MV-4-11 (cell line): ENCODE measurements at places on chromosomes 12 and 14.

DNA sequence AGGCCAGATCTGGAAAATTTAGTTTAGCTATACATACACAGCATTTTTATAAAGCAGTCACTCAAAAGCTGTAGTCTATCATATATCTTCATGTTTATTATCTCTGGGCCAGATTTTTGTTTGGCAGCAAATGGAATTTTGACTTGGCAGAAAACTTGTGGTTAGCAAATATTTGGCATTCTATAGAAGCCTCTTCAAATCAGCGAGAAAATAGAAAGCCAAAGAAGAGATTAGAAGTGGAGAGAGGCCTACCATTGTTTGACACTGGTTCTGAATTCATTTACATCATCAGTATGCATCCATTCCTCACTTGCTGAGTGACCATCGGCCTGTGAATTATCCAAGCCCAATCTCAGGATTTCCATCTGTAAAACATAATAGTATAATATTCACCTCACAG lies 1077.6 kb downstream of the GALC start:
- DNase-seq: no peak

DNA sequence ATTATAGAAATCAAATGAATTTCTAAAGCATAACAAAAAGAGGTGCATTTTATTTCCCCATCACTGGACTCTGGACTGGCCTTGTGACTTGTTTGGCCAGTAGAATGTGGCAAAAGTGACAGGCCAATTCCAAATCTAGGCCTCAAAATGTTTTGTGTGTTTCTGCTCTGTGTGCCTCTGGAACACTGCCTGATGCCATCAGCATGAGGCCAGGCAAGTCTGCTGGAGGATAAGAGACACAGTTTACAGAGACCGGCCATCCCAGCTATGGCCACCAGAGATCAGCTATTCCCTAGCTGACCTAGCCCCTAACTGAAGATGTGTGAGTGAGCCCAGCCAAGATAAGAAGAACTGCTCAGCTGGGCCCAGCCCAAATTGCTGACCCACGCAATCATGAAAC lies 32.9 kb downstream of the ASCL1 start:
- DNase-seq: no peak

DNA sequence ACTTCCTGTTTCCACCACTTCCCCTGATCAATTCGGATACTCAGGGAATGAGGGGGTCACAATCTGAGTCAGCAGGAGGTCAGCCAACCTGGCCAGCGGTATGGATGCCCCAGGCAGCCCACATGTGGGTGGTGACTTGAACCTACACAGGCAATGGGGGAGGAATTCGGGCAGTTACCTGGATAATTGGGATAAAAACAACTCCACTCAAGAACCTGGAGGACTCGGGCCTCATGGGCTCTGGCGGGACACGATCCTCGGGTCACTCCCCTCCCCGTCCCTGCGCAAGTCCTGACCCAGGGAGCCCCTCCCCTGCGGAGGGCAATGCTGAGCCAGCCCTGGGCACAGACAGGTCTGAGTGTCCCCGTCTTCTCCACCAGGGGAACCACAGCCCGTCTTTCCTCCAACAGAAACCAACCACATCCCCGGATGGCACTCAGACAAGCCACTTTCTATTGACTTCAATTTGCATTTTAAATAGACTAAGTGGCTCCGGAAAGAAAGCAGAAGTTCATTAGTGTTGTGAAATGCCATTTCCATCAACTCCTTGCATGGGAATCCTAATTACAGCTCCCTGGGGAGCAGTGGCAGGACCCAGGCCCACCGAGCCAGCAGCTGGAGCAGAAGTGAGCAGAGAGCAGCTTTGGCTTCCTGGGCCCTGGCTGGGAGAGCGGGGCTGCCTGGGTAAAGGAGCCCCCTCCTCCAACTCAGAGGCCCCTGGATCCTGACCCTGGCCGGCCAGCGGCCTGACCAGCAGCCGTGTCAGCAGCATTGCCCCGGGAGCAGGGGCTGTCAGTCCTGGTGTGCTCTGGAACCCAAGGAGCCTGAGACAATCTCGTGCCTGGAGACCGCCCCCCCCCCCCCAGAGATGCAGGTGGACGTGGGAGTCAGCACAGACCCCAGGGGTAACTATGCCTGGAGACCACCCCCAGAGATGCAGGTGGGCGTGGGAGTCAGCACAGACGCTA lies 374.1 kb downstream of the ADGRD1 start:
- peak; percentile 94 for DNase-seq

GRCh38 chr12:71867131-71867530 lies 27.6 kb downstream of the TBC1D15 start:
- no peak for DNase-seq

DNA sequence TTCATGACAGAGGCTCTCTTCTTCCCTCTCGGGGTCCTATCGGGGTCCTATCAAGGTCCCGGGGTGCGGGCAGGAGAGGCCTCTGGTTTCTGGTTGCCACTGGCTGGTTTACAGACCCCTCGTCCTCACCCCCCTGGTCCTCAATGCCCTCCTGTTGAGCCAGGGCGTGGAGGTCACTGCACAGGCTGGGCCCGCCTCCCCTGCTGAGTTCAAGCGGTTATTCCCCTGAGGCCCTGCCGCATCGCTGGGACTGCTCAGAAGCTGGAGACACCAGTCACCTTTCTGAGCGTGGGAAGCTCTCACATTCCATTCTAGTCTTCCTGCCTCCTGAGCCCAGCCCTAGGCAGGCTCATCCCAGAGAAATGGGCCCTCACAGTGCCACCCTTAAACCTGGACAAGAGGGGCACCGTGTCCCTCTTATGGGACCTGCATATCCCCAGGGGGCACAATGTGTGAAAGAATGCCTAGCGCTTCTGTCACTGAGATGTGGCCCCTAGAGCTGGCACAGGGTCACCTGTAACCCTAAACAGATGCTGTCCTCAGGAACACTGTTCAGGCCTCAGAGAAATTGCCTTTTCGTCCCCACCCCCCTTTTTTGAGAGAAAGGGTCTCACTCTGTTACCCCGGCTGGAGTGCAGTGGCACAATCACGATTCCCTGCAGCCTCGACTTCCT lies 177.7 kb upstream of the RGS6 start:
- no peak for DNase-seq

DNA sequence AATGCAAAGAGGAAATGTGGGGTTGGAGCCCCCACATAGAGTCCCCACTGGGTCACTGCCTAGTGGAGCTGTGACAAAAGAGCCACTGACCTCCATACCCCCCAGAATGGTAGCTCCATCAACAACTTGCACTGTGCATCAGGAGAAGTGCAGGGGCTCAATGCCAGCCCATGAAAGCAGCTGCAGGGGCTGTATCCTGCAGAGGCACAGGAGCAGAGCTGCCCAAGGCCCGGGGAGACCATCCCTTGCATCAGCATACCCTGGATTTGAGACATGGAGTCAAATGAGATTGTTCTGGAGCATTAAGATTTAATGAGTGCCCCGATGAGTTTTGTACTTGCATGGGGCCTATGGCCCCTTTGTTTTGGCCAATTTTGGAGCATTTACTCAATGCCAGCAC lies 1023.6 kb downstream of the VRK1 start:
- no peak for DNase-seq

- DNase-seq: no peak
These were observed 28.4 kb upstream of the AP4S1 start for GRCh38 chr14:30996892-30997659.

- peak; percentile 57 for DNase-seq
These were observed 96.3 kb upstream of the EEA1 start for GRCh38 chr12:93025145-93026103.

DNA sequence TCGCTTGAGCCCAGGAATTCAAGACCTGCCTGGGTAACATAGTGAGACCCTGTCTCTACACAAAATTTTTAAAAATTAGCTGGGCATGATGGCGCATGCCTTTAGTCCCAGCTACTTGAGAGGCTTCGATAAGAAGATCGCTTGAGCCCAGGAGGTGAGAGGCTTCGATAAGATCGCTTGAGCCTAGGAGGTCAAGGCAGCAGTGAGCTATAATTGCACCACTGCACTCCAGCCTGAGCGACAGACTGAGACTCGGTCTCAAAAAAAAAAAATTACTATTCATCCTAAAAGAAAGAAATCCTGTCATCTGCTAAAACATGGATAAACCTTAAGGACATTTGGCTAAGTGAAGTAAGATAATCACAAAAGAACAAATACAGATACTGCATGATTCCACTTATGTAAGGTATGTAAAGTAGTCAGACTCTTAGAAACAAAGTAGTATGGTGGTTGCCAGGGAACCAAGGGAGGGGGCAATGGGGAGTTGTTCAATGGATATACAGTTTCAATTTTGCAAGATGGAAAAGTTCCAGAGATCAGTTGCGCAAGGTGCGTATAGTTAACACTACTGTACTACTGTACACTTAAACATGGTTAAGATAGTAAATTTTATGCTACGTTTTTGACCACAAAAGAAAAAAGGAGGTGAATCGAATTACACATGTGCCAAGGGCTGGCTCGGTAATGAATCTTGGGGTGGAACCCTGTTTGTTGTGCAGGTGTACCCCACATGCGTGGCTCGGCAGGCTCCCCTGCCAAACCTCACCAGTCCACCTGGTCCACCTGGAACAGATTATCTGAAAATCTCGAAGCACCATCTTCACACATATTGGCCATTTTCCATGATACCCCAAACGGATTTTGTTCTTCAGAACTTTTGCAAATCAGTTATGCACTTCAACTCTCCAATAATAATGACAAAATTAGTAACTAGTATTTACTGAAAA lies 18.3 kb upstream of the ATP2A2 start:
- peak; percentile 82 for DNase-seq

DNA sequence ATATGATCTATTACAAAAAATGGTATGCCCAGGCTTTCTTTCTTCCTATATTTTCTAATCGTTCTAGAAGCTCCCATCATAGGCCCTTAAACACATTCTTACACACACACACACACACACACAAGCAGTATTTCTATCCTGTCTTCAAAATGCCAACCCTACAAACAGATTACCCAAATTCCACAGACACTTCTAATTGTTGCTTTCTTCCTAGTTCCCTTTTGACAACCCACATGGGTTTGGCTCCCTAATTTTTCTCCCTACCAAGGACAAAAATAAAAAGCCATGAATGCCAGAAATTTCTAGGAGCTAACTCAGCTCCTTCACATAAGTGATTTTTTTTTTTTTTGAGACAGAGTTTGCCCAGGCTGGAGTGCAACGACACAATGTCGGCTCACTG lies 60.3 kb upstream of the NTF3 start:
- DNase-seq: no peak

GRCh38 chr12:85279449-85280164 lies 413 bp upstream of the ALX1 start:
- DNase-seq: no peak

DNA sequence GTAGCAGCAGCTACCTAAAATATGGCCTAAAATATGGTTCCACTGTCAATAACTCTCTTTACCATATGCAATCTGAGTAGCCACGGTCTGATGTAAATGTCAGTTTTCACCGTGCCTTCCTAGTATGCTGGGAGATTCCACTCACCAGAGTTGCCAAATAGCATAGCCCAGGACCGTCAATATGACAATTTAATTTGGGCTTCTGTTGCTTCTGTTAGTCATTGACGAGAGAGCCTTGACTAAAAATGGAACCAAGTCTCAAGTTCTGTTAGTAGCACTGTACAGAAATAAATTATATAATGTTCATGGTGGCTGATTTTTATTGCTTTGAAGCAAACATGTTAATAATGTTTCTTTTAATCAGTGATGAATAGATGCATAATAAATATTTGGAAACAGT lies 348.4 kb downstream of the BCAT1 start:
- DNase-seq: peak; percentile 24

- DNase-seq: no peak
These were observed 3.7 kb downstream of the SUSD6 start for GRCh38 chr14:69615121-69615495.

DNA sequence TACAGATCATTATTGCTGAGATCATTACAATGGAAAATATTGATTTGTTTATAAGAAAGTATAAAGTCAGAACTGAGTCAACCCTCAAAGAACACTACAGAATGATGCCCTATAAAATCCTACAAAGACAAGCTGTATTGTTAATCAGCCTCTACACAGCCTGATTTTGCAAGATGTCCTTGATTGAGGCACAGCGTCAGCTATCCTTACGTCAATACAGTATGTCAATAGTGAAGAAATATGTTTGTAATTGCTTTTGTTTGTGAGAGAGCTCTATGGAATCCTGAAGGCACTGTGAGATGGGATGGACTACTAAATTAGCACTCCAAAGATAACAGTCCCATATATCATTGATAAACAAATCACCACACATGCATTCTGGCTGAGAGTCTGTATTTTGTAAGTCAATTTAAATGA lies 70.7 kb downstream of the RASSF9 start:
- DNase-seq: no peak

DNA sequence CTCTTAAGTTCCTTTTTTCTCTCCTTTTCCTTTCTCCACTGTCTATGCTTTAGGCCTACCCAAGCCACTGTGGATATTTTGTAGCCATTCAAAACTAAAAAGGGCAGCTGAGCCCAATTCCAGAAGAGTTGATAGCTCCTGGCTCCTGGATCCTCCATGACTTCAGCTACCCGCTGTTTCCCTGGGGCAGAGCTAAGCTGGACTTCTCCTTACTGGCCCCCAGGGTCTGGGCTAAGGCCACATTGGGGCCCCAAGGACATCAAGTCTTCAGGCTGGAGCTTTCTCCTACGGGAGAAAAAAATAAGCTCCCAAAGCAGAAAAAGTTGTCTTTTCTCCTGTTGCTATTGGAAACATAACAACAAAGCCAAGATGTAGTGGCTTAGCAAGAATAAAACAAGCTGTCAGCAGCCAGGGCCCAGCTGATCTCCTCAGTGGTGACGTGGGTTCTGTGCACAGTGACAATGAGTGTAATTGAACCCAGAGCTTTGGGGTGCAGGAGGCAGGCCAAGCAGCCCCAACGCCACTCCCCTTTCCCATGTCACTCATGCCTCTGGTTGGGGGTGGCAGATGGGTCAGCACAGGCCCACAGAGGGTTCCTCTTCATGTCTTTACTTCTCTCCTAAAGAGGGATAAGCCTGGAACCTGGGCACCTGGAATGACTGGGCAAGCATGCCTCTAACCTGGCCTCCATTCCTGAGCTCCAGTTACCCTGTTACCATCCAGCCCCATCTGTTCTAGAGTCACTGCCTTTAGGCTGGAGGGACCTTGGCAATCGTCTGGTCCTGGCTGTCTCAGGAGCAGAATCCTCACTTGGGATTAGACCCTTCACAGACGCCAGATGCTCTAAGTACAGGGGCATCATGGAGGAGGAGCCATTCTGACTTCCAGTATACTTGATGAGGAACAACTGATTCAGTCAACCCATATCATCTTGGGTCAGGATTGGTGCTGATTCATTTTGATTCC lies 171.2 kb downstream of the ZFP36L1 start:
- DNase-seq: no peak

DNA sequence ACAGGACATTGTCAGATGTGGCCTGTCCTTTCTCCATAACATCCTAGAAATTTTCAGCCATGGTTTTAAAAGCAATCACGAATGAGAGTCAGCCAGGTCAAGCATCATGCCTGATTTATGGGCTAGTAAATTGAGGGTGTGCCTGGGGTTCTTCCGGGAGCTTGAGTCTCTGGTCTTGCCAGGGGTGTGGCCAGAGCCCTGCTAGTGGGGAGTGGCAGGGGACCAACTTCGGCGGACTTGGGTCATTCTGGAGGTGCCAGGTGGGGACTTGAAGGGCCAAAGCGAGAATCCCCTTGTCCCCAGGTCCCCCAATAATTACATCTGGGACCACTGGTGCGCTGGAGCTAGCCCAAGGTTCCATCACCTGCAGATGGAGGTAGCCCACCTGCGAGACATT lies 5.7 kb downstream of the OTUB2 start:
- DNase-seq: no peak
